ENCODE measurements at places on chromosomes 6 and 20. TPM values are rescaled to one million over a fixed set of nuclear protein-coding genes. Genes with fewer than 3 reads are reported as not detected.

Gene GABRR1
- not detected for total RNA-seq

Gene FRK
- total RNA-seq, result 6.3 TPM

Gene MUC22
- total RNA-seq, result 0.44 TPM

Gene ATP6V1G2
- total RNA-seq, result 1.4 TPM

Gene SRSF6
- 44.8 TPM for total RNA-seq

Gene GLP1R
- 2.7 TPM for total RNA-seq

Gene AKAP12
- total RNA-seq, result 19.7 TPM

Gene ZNF391
- total RNA-seq, result 1.1 TPM

DNA sequence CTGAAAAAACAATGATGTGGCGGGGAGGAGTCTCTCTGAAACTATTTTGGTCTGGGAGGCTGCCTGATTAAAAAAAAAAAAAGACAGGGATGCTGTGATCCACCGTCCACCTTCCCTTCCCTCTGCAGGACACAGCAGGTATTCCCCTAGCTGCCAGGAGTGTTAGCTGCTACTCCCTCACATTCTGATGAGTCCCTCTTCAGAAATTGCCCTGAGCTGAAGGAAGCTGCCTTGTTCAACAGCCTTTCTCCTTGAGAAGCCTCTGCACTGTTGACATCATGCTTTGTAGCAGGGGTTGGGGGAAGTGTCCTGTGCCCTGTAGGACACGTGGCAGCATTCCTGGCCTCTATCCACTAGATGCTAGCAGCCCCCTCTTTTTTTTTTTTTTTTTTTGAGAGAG, 71.7 kb upstream of the ZMYND8 start:
- no peaks in the 10 kb centered on the region for H3K27me3 ChIP-seq
- DNase-seq, result no peak
- H3K4me3 ChIP-seq, result no peak overlapping the region
- H3K4me1 ChIP-seq, result no peaks in the 10 kb centered on the region

- no peaks in the 10 kb centered on the region for H3K36me3 ChIP-seq
- no peaks in the 10 kb centered on the region for H3K27me3 ChIP-seq
- DNase-seq, result peak; percentile 97
- peak overlapping the region; percentile 16 for H3K4me3 ChIP-seq
Observed at GRCh38 chr6:30781743-30782424, 37.5 kb upstream of the IER3 start.

GRCh38 chr20:64188682-64189529, 24.7 kb downstream of the MYT1 start:
- no peak overlapping the region for H3K27ac ChIP-seq
- peaks cover 5% of the 10 kb centered on the region for H3K27me3 ChIP-seq
- no peaks in the 10 kb centered on the region for H3K4me1 ChIP-seq
- no peak for DNase-seq

GRCh38 chr6:136039185-136039584, 187.7 kb downstream of the PDE7B start:
- H3K4me1 ChIP-seq, result peaks cover 31% of the 10 kb centered on the region
- H3K4me3 ChIP-seq, result peak overlapping the region; percentile 37
- peak overlapping the region; percentile 73 for H3K27ac ChIP-seq

DNA sequence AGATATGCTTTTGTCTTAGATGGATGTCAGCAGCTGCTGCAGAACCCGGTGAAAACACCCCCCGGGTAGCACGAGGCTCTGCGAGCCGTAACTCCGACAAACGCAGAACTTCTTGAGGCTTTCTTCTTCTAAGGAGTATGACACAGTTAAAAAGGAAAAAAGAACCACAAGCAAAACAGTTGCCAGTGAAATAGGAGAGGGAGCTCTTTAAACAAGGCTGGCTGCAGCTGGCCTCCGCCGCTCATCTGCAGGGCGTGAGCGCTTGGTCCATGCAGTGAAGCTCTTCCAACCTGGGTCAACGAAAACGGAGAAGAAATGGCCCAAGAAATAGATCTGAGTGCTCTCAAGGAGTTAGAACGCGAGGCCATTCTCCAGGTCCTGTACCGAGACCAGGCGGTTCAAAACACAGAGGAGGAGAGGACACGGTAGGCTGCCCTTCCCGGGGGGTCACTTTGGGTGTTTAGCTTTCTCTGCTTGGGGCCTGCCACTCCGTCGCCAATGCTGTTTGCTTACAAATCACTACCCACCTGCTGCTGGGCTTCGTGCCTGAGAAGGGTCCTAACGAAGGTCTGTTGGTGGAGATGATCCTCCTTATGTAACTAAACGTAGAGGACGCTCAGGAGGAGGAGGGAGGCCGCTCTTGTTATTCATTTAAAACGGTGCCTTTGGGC, 13.2 kb downstream of the SYTL3 start:
- DNase-seq, result no peak
- H3K36me3 ChIP-seq, result no peaks in the 10 kb centered on the region
- no peaks in the 10 kb centered on the region for H3K4me1 ChIP-seq
- no peaks in the 10 kb centered on the region for H3K27me3 ChIP-seq
- no peak overlapping the region for H3K4me3 ChIP-seq
- H3K27ac ChIP-seq, result peak overlapping the region; percentile 25

DNA sequence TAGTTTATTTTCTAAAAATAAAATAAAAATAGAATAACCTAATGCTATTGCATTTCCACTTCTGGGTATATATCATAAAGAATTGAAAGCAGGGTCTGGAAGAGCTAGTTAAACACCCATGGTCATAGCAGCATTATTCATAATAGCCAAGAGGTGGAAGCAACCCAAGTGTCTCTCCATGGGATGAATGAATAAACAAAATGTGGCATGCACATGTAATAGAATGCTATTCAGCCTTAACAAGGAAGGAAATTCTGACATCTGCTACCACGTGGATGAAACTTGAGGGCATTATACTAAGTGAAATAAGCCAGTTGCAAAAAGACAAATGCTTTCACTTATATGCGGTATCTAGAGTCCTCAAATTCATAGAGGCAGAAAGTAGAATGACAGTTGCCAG, 130.8 kb downstream of the TIAM2 start:
- H3K4me3 ChIP-seq, result no peak overlapping the region
- H3K36me3 ChIP-seq, result no peaks in the 10 kb centered on the region
- no peaks in the 10 kb centered on the region for H3K27me3 ChIP-seq

DNA sequence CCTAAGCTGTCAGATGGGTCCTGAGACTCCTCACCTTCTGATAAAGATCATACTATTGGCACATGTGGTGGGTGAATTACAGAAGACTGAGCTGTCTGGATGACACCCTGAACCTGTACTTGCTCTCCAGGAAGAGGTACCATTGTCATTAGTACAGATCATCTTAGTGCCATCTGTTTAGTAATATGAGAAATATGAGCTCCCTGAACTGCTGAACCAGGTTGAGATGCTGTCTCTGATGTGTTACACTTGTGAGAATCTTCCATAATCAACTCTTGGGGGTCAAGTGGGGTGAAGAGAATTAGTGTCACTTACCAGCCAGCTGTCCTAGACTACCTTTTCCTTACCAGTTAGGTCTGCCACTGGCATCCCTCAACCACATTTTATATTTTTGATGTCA, 531.0 kb downstream of the EPHA7 start:
- DNase-seq, result no peak
- H3K27ac ChIP-seq, result no peak overlapping the region
- H3K4me1 ChIP-seq, result no peaks in the 10 kb centered on the region
- H3K36me3 ChIP-seq, result no peaks in the 10 kb centered on the region
- H3K27me3 ChIP-seq, result no peaks in the 10 kb centered on the region

DNA sequence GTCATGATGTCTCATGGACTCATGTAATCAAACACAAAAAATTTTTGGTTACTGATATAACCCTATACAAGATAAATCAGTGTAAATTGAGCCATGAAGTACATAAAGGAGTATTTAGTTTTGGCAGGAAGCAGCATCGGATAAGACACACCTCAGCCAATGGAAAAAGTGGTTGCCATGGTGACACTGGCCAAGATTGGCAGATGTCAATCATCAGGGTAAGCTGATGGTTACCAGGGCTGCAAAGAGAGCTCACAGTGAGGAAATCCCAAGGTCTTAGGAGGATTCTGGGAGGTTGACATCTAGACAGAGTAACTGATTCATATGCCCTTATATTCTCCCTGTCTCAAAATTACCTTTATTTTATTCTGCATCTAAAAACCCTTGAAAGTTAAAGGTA, 203.8 kb upstream of the PCSK2 start:
- no peaks in the 10 kb centered on the region for H3K36me3 ChIP-seq
- H3K4me3 ChIP-seq, result no peak overlapping the region
- no peaks in the 10 kb centered on the region for H3K4me1 ChIP-seq

DNA sequence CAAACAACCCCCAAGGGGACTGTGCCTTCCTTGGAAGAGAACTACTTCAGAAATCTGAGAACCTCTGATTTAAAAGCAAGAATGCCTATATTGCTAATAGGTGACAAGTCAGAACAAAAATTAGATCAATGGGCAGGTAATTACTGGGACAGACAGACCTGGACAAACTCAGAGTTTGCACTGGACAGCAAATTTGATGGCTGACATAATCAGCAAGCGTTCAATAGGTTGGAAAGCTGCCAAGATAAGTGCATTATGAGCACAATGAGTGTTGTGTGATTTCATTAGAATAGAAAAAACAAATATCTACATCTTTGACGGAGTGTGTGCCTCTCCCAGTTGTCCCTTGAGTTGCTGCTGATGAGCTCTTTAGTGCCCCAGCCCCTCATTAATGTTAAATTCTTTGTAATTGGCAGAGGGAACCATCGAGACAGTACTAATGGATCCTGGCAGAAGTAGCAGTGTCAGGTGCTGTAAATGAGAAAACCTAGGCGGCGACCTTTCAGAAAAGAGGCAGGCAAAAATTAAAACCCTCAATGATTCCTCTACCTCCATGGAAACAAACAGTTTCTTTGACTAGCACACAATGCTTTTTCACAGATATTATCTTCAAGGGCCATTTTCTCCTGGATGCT, 116.5 kb upstream of the COL21A1 start:
- no peak overlapping the region for H3K27ac ChIP-seq
- no peaks in the 10 kb centered on the region for H3K36me3 ChIP-seq
- no peaks in the 10 kb centered on the region for H3K27me3 ChIP-seq
- DNase-seq, result no peak
- peaks cover 11% of the 10 kb centered on the region for H3K4me1 ChIP-seq
- H3K4me3 ChIP-seq, result no peak overlapping the region

DNA sequence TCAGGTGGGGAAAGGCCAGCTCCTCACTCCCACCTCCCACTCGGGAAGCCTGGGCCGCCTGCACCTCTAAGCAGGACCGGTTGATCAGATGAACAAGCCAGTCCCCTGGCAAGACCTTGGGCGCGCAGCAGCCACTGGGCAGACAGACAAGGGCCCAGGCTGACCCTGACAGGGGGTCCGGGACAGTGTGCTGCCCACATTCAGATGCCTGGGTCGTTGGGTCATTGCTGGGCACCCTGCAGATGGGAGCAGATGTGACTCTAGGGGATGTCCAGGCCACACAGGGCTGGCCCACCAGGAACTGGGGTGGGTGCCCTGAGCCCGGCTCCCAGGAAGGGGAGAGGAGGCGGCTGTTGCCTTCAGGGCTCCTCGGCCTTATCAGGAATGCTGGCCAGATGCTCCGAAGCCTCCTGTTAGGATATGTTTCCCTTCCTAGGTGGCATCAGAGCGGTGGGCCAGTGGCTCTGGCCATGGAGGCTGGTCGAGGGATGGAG, 17.3 kb upstream of the FRMD1 start:
- no peak overlapping the region for H3K27ac ChIP-seq
- H3K4me3 ChIP-seq, result no peak overlapping the region
- no peaks in the 10 kb centered on the region for H3K36me3 ChIP-seq
- DNase-seq, result peak; percentile 28
- H3K27me3 ChIP-seq, result peaks cover 10% of the 10 kb centered on the region

DNA sequence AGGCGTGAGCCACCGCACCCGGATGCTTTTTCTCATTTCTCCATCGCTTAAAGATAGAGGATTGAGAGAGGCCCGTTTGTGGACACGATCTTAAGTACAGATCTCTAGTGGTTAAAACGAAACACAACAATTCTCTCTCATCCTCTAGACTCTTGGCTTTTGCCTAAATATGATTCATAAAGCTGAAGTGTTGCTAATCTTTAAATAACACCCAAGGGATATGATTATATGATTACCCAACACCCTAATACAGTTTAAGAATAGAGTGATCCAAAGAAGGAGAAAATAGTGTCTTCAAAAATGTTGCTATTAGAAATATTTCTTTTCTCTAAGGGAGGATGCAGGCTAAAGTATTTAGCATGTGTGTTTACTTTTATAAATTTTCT, 50.4 kb downstream of the MTHFD1L start:
- no peak for DNase-seq
- H3K36me3 ChIP-seq, result no peaks in the 10 kb centered on the region
- peak overlapping the region; percentile 73 for H3K27ac ChIP-seq
- no peaks in the 10 kb centered on the region for H3K27me3 ChIP-seq
- no peak overlapping the region for H3K4me3 ChIP-seq

- H3K36me3 ChIP-seq, result no peaks in the 10 kb centered on the region
- peaks cover 4% of the 10 kb centered on the region for H3K4me1 ChIP-seq
- DNase-seq, result no peak
Observed at GRCh38 chr20:37745553-37745952, 51.7 kb downstream of the CTNNBL1 start.

DNA sequence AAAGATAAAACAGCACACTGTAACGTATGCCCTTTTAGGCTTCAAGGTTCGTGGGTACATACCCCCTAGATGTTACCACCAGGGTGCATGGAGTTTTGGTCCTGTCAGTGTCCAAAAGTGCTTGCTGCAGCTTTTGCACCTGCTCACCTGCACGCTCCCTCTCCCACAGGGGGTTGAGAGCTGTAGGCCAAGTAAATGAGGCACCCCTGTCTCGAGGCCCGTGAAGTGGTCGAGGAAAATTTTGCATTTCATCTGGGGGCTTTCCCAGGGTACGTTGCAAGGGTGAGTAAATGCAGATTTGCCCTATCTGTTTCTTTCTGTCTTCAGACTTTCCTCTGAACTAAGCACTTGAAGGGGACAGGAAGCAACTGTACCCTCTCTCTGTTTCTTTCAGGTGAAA, 136.0 kb downstream of the THBS2 start:
- H3K4me1 ChIP-seq, result no peaks in the 10 kb centered on the region
- no peaks in the 10 kb centered on the region for H3K27me3 ChIP-seq
- H3K36me3 ChIP-seq, result no peaks in the 10 kb centered on the region
- no peak for DNase-seq
- no peak overlapping the region for H3K27ac ChIP-seq

GRCh38 chr6:84466511-84466910, 239.1 kb upstream of the CEP162 start:
- H3K4me1 ChIP-seq, result no peaks in the 10 kb centered on the region
- H3K36me3 ChIP-seq, result no peaks in the 10 kb centered on the region
- H3K27ac ChIP-seq, result no peak overlapping the region
- DNase-seq, result no peak
- no peaks in the 10 kb centered on the region for H3K27me3 ChIP-seq
- no peak overlapping the region for H3K4me3 ChIP-seq

DNA sequence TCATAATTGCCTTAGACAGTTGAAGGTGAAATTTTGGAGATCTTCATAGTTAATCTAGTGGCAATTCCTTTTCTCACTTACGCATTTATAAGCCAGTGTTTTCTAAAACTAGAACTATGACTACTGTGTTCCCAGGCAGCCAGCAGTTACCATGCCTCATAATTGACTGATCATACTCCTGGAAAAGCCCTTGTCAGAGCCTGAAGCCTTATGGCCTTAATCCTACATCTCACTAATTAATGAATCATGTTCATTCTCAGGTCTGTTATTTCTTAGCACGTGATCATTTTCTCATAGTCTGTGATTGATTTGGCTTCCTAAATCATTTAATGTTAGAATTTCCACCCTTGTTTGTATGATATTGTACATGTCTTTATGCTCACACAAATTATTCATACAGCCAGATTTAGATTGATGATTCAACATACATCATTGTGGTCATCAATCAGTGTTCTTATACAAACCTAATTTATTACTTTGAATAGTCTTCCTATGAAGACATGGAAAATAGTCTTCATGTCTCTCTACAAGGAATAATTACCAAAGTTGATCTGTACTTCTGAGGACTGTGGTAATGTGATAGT, 132.6 kb upstream of the ASCC3 start:
- H3K4me1 ChIP-seq, result no peaks in the 10 kb centered on the region
- no peak overlapping the region for H3K4me3 ChIP-seq
- no peak for DNase-seq
- no peaks in the 10 kb centered on the region for H3K27me3 ChIP-seq
- no peaks in the 10 kb centered on the region for H3K36me3 ChIP-seq
- H3K27ac ChIP-seq, result no peak overlapping the region
